CD8-positive, alpha-beta memory T cell (primary cell): ENCODE measurements at places on chromosomes 7 and 10. TPM values are rescaled to one million over a fixed set of nuclear protein-coding genes. Genes with fewer than 3 reads are reported as not detected.

GRCh38 chr7:54109501-54109900 lies 432.7 kb upstream of the VSTM2A start:
- DNase-seq, result no peak

DNA sequence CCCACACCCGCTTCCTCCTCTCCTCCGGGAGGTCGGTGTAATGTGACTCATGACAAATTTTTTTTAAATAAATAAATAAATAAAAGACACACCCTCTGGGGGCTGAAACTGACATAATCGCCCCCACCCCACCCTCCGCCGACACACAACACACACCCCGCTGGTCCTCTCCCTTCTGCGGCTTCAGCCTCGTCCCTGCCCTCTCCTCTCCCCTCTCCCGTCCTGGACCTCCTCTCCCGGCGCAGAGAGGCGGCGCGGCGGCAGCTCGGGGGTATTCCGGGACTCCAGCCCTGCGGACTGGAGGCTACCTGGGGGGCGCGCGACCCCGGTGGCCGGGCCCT lies 686 bp downstream of the ABI1 start:
- DNase-seq, result peak; percentile 55

DNA sequence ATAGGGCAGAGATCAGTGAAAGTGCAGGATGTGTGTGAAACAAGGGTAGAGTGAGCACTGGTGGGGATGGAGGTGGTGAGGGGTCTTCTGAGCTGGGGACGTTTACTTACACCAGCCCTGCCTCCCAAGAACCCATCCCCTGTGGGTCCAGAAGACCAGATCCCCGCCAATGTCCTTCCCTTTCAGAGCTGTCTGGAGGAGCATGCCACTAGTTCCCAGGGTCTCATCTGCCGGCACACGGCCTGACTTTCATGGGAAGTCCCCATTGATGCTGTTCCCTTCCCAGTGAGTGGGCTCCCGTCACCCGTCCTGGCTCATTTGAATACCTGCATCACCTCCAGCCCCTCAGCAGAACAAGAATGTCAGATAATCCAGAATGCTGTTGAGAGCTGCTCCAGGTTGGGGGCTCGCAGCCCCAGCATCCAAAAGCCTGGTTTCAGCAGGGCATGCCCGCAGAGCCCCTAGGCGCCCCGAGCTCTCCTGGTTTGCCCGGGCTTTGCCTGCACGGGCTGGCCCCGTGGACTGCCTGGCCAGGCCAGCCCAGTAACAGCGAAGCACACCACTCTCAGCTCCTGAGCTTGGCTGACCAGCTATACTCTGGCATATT lies 246.7 kb downstream of the MGMT start:
- DNase-seq, result no peak

DNA sequence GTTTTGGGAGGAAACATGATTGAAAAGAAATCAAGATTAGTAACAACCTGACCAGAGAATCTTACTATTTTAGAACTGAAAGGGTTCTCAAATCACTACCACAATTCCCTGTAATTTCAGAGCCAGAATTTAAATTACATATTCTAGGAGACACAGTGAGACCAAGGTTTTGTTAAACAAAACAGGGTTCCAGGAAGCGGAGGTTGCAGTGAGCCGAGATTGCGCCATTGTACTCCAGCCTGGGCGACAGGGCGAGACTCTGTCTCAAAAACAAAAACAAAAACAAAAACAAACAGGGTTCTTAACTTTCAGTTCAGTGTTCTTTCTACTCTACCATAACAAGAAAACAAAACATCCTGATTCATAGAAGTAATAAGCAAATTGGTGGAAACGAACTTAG lies 57.6 kb downstream of the SNX13 start:
- no peak for DNase-seq

- no peak for DNase-seq
Measured at GRCh38 chr7:55024776-55025175, 6.0 kb downstream of the EGFR start.

DNA sequence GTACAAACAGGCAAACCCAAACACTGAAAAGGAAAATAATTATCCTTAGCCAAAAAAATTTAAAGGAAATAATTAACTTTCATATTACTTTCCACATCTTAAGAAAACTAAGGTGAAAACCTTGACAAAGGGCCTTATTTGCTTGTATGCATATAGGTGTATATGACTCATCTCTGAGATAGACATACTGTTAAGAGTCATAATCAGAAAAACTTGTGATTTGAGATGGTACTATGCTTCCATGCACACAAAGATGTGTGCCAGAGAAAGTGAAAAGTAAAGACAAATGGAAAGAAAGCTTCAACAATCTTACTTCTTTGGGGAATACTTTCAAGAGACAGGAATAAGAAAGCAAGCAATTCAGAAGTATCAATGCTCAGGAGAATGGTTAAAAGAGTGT lies 3.3 kb upstream of the CACNA2D1 start:
- no peak for DNase-seq

DNA sequence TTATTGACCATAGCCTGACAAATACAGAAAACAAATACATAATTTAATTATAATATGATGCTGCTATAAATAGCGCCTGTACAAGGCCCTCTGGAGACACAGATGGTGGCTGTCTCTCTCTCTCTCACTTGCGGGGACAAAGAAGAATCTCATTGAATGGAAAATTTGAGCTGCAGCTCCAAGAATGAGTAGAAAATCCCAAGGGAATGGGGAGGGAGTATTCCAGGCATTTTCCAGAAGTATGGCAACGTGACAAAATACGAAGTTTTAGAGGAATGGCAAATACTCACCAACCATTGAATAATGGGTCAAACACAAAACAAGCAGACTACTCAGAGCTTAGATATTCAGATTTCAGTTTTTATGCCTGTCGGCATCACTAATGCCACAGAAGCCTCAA lies 179.9 kb downstream of the NRP1 start:
- no peak for DNase-seq

DNA sequence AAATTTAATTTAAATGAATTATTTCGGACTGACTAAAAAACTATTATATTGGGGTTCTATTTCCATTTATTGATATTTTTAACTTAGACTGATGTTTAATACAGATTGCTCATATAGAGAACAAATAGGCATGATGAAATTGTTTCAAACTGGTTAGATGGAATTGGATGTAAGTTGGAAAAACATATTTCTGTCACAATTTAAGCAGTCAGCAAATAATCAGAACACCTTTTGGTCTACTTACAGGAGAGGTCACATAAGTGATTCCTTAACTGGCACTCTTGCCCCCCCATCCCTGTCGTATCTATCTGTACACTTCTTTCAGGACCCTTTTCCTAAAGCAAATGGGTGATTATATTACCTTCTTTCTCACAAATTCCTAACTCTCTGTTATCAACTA lies 138.4 kb downstream of the PLXDC2 start:
- DNase-seq, result no peak

DNA sequence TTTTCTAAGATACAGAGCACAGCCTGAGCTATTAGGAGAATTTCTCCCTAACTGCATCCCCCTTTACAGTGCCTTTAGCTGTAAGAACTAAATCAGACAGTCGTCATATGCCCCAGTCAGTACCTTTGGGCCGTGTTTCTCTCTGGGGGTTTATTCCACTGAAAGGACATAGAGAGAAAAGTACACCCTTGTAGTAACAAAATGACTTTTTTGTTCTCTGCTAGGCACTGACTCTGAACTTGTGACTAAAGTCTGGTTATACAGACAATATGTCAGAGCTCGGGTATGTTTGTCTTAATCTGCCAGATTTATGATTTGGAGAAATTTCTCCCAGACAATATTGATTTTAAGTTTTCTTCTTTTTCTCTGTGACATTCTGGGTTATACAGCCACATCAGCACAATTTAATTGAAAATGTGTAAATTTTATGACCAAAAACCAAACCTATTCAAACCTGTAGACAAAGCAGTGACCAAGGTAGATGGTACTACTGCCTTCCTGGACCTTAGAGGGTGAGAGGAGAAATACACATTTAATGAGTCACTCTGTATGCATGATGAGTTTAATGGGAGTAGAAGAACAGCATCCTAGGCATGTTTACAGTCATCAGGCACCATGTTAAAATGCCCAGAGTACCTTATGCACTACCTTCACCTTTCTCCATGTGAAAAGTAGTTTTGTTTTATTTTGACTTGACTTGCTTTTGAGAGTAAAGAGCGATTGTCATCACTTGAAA lies 156.1 kb upstream of the PLXDC2 start:
- DNase-seq, result no peak

- DNase-seq, result no peak
Measured at GRCh38 chr7:33886149-33886623, 19.2 kb upstream of the BMPER start.

- DNase-seq, result no peak
Measured at GRCh38 chr10:118926903-118927302, 102.6 kb upstream of the NANOS1 start.

DNA sequence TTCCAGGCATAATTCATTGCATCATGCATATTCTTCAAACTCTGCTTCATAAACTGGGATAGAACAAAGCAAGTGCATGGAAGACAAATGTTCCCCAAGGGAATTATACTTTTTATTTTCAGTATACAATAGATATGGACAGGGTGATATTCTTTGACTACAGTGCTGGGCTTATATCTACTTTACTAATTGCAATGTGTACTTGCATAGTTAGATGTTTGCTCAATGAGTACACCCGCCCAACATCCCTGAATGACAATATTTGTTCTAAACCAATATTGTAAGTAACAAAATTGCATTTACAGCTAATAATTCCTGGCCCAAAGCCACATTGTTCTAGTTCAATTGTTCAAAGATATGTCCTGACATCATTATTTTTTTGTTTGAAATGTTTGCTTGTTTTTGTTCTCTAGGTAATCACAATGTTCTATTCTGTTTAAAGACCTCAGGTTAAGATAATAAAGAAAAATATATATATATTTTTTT lies 171.4 kb downstream of the PTN start:
- no peak for DNase-seq

- DNase-seq, result no peak
Measured at GRCh38 chr7:44534087-44534486, 7.0 kb downstream of the NPC1L1 start.

GRCh38 chr7:128003167-128003566 lies 28.1 kb downstream of the LRRC4 start:
- no peak for DNase-seq

GRCh38 chr10:78505657-78506056 lies 472.0 kb downstream of the RPS24 start:
- DNase-seq, result no peak

DNA sequence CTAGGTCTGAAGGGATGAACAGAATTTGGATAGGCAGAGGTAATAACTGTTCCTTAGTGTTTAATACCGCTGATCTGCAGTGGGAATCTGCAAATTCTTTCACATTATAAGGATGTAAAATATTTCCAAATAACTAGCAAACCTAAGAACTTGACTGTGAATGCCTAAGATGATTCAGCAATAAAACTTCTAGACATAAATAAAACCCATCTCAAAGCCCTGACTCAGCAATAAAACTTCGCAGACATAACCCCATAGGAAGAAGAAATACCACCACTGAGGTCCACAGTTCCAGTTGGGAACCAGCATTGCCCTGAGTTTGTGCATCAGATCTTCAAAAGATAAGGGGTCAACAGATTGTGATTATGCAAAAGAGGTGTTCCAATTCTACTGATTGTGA lies 354.2 kb downstream of the GFRA1 start:
- DNase-seq, result no peak

DNA sequence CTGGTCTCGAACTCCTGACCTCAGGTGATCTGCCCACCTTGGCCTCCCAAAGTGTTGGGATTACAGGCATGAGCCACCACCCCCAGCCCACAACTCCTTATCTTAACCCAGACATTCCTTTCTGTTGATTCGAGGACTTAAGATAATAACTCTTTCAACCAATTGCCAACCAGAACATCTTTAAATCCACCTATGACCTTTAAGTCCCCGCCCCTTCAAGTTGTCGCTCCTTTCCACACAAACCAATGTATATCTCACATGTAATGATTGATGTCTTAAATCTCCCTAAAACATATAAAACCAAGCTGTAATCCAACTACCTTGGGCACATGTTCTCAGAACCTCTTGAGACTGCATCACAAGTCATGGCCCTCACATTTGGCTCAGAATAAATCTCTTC lies 7.8 kb upstream of the ANKRD2 start:
- DNase-seq, result no peak

LAMB4 gene
- not detected for total RNA-seq

MDFIC gene
- 131 TPM for total RNA-seq

CUBN gene
- 0.92 TPM for total RNA-seq

IKZF1 gene
- total RNA-seq, result 226 TPM

ITGA8 gene
- not detected for total RNA-seq

CTTNBP2 gene
- total RNA-seq, result not detected

BLNK gene
- not detected for total RNA-seq

PRR15 gene
- not detected for total RNA-seq

NKX2-3 gene
- total RNA-seq, result not detected
